NCI-H2081 treated with DMSO at 0.1 percent for 48 hours (cell line): ENCODE measurements at places on chromosomes 12 and 14.

DNA sequence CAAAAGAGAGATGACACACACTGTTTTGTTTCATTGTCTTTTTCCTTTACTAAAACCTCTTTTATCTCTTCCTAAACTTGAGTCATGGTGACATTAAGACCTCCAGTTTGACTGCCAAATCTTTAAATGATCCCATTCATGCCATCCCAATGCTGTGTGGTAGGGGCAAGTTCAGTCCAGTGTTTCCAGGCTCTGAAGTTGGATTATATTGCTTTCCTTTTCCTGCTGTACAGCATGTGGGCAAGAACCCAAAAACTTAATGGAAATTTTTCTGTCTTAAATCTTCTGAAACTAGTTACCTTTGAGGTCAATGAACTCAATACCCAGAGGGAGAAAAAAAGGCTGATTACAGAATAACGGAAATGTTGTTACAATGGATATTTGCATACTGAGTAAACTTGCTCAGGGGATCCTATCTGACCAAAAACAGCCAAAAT, 187.1 kb upstream of the FAR2 start:
- no peak for DNase-seq

- no peak for DNase-seq
Observed at GRCh38 chr12:19547271-19547671, 108.0 kb downstream of the AEBP2 start.

GRCh38 chr14:76936483-76936882, 92.0 kb downstream of the IRF2BPL start:
- DNase-seq, result no peak

- no peak for DNase-seq
Observed at GRCh38 chr12:26014085-26014484, 55.6 kb downstream of the RASSF8 start.

DNA sequence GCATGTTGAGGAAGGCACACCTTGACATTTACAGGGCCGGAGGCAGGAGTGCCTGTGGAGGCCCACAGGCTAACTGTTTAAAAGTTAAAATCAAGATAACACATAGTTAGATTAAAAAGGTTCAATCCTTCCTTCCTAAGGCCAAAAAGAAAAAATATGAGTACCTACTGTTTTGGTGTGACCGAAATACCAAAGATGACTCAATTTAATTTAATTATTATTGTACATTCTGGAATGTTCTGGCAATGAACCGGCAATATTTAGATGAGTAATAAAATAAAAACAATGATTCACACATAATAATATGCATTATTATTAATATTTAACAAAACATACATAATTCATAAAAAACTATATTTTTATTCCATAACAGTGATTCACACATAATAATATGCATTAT, 136.8 kb upstream of the NTF3 start:
- DNase-seq, result no peak

DNA sequence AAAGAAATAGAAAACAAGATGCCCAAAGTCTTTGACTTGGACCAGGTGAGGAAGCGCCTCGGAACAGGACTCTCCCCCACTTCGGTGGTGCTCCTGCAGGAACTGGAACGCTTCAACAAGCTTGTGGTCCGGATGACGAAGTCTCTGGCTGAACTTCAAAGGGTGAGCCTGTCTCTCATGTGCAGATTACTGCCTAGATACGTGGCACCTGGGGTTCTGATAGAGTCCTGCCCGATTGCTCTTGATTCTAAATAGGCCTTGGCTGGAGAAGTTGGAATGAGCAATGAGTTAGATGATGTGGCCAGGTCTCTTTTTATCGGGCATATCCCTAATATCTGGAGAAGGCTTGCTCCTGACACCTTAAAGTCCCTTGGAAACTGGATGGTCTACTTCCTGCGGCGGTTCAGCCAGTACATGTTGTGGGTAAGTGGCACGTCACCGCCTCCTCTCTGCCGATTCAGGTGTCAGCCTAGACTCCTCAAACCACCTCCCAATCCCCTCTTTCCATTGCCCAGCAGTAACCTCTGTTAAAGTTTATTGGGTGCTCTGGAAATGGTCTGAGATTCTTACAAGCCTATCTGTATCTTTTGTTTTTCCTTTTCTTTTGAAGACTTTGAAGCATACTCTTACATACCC, 40.8 kb downstream of the CCDC92 start:
- no peak for DNase-seq

DNA sequence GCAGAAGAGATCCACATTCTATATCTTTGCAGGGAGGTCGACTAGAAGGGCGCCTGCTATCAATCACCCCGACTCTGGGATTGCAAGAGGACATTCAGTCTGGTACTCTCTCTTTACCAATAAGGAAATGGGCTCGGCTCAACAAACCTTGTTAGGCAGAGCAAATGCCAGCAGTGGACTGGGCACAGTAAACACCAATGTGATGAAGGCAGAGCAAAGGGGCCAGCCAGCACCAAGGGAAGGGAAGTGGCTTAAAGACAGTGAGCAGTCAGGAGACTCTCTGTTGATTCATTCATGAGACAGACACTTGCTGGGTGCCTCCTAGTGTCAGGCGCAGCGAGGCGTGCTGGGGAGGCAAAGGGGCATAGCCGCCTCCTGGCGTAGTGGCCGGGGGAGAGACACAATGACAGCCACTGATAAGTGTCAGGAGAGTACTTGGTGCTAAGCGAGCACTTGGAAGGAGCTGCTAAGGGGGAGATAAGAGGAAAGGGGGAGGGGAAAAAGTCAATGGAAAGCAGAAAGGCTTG, 34.1 kb downstream of the TMCC3 start:
- DNase-seq, result no peak

DNA sequence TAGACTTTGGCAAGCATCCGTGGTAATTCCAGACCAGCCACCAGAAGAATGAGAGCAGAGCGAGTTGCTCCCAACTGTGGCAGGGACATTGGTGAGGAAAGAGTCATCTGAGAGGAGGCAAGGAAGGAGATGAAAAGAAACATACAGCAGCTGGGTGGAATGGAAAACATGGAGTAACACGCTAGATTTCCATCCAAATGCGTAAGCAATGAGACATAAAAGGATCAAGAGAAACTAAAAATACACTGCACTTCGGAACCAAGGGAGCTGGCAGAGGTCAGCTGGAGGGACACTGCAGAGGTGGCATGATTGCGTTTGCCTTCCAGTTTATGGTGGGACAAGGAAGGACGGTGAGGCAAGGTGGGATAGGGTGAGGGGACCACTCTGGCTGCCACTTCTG, 82.9 kb downstream of the DDX51 start:
- no peak for DNase-seq

DNA sequence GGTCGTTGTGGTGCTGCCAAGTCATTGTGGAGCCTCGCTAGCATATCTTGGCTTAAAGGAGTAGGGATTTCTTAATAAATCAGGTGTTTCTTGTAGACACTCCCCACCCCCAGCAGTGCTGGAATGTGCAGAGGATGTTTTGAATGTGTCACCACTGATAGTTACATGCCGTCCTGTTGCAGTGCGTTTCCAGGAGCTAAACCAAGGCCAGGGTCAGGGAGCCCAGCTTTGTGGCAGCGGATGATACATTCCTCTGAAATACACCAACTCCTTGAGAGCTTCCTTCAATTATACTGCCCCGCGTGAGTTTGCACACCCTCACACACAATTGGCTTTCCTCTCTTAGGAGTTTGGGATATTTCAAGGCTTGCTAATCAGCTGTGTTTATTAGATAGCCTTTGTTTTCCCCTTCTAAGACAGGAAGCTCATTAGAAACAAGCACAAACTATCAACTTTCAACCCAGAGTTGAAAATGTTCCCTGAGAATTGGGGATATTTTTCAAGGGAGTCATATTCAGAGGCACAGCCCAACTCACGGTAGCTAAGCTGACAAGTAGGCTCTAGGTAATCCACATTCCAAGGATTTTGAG, 154.9 kb downstream of the C12orf75 start:
- DNase-seq, result no peak

GRCh38 chr14:70981000-70981952, 74.0 kb downstream of the PCNX1 start:
- DNase-seq, result no peak

- DNase-seq, result no peak
Observed at GRCh38 chr14:89771251-89771650, 183.3 kb downstream of the EFCAB11 start.

DNA sequence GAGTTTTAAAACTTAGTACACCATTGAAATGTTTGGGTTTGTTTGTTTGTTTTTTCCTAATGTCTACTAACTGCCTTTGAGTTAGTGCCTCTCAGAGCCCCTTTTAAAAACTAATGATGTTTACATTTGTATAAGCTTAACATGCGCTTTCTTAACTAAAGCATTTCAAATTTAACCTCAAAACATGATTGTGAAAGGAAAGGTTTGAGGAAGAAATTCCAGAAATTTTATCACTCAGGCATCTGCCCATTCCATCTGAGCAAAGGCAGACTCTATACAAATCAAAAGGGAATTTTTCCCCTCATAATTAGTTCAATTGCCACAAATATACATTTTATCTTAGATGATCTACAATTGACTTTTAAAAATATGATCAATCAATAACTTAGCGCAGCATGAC, 230.7 kb upstream of the CAND1 start:
- no peak for DNase-seq

DNA sequence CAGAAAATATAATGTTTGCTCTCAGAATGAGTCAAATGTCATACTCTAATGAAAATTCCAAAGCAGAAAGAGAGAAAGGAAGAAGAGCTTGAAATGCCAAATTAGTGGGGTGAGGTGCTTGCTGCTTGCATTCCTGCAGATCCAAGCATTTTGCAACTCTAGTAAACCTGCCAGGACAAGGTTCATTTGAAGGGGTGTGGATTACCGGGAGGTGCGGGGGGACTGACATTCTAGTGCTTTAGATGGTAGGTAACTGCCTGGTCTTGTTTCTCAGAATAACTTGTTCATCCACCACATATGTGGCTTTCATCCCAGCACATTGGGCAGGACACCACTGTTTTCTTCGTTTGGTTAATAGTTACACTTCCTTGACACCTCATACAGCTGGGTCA, 144.4 kb downstream of the AKAP6 start:
- DNase-seq, result no peak

DNA sequence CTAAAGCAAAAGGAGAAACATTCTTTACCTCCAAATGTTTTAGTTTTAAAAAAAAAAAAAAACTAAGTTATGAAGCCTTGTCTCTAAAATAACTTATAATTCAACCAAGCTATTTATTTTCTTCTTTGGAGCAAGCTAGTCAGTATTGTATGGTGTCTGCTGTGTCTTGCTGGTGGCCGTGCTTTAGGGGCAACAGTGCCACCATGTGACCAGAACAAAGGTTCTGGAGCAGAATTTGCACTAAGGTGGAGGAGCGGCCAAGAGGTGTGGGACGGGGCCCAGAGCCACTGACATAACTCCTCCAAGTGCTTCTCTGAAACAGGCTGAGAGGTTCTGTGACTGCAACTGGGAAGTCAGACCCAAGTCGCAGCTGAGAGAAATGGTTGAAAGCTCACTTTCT, 4.5 kb downstream of the FICD start:
- DNase-seq, result no peak

GRCh38 chr14:28382444-28383190, 384.0 kb upstream of the FOXG1 start:
- no peak for DNase-seq

GRCh38 chr14:99586761-99587459, 17.1 kb downstream of the CCDC85C start:
- DNase-seq, result no peak

- no peak for DNase-seq
Observed at GRCh38 chr12:27781680-27782079, 1.6 kb upstream of the MANSC4 start.

GRCh38 chr12:74537126-74537706, 419 bp upstream of the ATXN7L3B start:
- DNase-seq, result peak; percentile 80

DNA sequence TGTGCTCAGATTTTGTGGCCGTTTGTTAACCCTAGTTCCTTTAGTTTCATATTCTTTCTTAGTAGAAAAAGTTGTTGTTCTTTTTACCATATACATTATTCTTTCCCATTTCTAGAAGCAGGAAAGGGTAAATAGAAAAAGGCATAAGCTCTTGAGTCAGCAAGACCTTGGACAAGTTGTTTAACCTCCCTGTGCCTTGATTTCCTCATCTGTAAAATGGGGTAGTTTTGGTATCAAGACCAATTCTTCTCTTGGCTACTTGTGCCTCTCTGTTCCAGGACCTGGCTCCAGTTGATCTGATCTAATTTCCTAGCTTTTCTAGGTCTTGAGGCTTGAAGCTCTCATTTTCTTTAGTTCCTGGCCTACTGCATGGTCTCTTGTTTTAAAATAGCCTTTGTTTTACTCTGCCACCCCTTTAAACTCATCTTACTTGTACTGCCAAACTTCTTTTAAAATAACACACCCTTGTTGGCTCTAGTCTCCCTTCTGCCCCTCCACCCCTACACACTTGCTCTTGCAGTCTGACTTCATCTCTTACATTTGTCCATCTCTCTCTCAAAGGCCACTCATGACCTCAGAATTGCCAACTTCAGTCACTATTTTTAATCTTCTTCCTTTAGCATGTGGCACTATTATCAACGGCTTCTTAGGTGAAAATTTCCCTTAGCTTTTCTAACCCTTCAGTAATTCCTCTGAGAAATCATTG, 143.7 kb downstream of the TTLL5 start:
- no peak for DNase-seq

DNA sequence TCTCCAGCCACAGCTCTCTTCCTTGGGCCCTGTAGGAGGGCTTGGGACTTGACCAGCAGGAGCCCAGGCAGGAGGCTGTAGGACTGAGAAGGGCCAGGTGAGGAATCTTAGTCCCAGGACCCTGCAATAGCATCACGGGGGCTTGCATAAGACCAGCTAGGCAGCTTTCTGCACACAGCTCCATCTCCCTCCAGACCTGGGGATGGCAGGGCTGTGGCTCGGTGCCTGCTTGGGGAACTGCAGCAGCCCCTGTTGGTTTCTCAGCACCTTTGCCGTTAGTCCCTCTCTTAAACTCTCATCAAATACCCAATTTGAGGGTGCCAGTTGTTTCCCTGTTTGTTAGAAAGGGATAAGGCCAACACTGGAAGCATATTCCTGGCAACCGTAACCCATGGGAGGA, 14.3 kb downstream of the DIO3 start:
- no peak for DNase-seq

- DNase-seq, result peak; percentile 76
Observed at GRCh38 chr12:6965026-6965661, 5.3 kb downstream of the PHB2 start.

DNA sequence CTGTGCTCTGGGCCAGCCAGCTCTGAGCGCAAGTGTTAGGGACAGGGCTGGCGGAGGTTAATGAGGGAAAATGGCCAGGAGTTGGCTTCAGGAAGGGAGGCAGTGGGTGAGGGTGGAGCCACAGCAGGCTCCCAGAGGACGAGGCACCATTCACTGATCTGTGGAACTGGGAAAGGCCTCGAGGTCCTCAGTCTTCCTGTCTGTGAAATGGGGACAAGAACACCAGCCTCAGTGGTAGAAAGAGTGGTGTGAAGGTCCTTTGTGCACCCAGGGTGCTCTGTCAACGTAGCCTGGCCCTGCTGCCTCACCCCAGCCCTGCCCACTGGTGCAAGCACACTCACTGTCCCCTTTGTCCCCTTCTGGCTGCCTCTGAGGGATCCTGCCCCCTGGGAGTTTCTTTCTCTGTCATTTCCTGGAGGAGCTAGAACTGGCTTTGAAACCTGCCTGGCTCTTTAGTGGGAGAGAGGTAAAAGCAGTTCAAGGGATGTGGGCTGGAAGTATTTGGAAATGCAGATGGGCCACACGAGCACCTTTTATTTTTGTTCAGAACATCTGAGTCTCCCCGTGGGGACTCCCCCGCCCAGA, 25.0 kb downstream of the SYNDIG1L start:
- DNase-seq, result no peak

GRCh38 chr14:31419967-31420318, 407 bp downstream of the HEATR5A start:
- no peak for DNase-seq

GRCh38 chr14:37018571-37019240, 153.7 kb downstream of the SLC25A21 start:
- no peak for DNase-seq

- DNase-seq, result no peak
Observed at GRCh38 chr14:69092840-69093422, 60.0 kb downstream of the DCAF5 start.
